ENCODE measurements at places on chromosomes 1 and 21. TPM values are rescaled to one million over a fixed set of nuclear protein-coding genes. Genes with fewer than 3 reads are reported as not detected.

The C1orf87 gene
- 0.17 TPM for total RNA-seq

The LCE1D gene
- not detected for total RNA-seq

GRCh38 chr1:54581621-54582035 lies 33.6 kb downstream of the ACOT11 start:
- peak; percentile 47 for DNase-seq

The BSND gene
- not detected for total RNA-seq

GRCh38 chr1:175749075-175749474 lies 5.7 kb upstream of the TNR start:
- DNase-seq, result no peak

DNA sequence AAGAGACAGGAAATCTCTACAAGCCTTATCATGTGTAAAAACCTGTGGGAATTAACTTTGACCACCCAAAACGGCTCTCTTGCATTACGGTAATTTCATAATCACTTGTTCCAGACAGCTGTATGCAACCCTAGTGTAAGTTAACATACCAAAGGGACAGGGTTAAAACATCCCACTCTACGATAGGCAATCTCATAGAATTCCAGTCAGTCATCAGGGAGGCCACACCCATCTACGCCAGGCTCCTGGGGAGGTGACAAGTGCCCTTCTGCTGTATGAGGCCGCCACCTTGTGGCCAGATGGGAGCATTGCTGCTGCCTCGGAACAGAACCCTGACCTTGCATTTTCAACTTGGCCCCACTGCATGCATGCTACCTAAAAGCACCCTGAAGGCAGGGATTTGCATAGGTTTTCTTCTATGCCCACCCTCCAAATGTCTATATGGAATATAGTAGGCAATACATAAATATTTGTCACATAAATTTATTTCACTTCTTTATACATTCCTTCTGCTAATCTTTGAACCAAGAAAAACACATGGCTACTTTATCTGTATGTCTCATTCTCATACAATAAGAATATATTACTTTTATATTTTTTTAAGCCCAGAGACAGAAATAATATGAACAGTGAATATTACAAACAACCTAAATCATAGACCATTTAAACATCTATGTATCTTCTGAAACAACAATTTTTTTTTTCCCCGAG lies 12.6 kb downstream of the HSF2BP start:
- DNase-seq, result peak; percentile 41

DNA sequence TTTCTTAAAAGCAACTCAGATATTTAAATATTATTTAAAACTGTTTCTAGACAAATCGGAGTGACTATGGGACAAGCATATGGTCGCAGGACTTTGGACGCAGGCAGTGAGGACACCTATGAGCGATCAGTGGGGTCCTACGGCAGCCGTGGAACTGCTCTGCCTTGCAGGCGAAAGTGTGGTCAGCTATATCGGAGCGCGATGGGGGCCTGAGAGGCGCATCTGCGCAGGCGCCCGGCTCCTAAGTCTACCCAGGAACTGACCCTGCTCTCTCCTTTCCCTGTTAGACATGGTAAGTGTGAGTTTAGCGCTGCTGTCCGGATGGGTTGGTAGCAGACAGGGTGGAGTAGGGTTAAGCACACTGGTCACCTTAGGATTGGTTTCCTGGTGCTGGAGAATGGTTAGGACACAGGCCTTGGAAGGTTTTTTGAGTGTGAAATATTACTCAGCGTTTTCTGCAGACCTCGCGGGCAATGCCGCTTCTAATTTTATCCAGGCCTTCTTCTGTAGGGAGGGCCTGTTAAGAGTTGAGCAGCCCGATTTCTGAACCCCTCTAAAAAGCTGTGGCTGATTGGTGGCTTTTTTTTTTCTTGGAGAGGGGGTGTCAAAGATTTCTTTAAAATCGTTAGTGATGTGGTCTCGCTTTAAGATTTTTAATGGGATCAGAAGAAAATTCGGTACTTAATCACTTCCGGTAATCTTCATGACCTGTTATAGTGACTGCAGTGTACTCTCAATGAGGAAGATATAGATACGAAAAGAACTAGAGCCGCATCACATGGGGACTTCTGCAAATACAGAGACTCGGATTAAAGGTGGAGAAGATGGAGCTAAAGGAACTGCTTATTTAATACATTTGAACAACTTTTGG lies at the start of gene RABGGTB:
RABGGTB (plus strand) TSS at position 274 of the 871 bp plus-strand sequence; CDS start at position 290, 16 bp downstream.
- DNase-seq, result peak; percentile 79

- DNase-seq, result no peak
Measured at GRCh38 chr1:58904299-58905125, 120.7 kb upstream of the JUN start.

DNA sequence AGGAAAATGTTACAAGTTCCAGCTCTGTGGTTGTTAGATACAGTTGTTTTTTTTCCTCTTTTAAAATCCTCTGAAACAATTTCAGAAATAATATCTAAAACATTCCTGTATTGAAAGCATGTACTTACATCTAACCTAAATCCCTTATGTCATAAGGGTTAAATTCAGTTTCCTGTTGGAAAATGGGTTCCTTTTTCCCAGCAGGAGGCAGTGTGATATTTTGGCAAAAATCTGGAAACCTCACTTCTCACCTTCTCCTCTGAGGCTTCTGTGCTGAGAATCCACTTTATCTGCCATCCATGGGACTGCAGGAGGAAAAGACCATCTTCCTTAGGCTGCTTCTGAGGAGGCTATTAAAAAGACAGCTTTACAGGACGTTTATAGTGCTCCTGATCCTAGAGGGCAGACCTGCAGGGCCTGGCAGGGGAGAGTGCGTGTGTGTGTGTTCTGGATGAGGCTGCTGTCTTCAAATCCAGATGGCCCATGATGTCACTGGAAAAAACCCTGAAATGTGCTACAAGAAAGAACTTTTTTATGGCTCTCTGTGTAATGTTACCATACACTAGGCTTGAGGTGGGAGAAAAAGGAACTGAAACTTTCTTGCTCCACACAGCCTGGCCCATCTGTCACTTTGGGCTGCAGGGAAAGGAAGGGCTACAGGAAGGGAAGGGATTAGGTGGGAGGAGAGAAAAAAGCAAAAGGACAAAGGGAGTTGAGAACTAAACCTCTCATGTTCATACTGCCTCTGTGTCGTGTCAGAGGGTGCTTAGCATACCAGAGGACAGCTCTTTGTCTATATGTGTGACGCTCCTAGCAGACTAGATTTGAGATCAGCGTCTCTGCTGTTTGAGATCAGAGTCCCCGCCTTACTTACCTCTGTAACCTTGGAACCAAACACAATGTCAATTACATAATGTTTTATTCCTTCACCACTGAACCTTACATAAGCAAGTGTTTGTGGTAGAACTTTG lies 379.2 kb upstream of the SPAG17 start:
- DNase-seq, result no peak

All from epithelial cell of proximal tubule (primary cell).